ENCODE measurements at places on chromosomes 7 and 10.

DNA sequence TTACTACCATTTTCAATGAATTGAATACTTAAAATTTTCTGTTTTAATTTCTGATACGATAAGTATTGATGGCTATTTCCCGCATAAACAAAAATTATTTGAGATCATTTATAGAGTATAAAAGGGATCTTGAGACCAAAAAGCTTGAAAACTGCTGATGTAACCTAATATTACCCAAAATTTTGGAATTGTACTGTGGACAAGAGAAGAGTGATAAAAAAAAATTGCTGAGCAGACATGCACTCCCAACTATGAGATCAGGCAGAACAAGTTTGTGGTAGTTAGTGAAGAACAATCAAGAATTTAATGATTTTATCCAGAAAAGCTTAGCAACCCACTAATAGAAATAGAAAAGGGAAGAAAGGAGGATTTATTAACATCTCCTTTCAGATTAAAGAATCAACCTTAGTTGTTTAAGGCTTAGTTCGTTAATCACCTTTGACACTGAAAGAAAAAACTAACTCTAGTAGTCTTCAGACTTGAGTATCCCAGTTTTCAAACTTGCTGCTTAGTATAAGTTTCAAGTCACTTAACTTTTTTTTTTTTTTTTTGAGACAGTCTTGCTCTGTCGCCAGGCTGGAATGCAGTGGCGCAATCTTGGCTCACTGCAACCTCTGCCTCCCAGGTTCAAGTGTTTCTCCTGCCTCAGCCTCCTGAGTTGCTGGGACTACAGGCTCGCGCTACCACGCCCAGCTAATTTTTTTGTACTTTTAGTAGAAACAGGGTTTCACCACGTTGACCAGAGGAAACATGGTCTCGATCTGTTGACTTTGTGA is 50.6 kb upstream of the ZC3HAV1 start:
- no peak for DNase-seq

DNA sequence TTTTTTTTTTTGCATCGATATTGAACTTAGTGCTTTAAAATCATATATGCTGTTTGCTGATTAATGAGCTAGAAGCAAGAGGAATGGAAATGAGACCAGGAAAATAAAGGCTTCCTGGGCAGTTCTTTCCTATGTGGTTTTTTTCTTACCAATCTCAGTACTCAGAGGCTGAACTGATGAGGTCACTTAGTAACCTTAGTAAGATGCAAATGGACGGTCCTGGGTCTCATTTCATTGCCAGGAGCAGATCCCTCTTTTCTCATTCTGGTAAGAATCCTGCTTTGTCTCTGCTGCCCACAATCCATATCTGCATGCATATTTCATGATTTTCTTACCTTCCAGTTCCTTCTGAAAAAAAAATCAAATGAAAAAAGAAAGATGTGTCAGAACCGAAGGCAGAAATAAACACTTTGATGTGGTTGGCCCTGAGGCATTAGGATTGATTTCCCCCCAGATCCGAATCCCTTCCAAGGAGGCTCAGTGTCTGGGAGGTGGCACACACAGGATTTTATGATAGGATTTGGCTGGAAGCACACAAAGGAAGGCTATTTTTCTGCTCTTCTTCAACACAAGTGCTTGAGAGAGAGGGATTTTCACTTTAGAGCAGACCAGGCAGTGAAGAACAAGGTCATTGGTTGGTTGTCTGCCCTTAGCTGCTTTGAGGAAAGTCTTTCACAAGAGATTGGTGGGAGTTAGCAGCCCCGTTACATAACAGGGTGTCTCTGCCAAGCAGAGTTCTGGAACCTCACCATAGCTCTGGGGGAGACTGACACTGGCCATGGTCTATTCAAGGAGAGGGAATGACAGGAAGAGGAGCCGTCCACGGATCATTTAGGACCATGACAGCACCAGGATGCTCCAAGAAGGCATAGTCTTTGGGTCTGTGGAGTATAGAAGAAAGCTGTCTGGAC is 150.0 kb downstream of the CAMK1D start:
- no peak for DNase-seq

GRCh38 chr7:82669141-82669540 is 225.6 kb upstream of the CACNA2D1 start:
- DNase-seq = no peak

DNA sequence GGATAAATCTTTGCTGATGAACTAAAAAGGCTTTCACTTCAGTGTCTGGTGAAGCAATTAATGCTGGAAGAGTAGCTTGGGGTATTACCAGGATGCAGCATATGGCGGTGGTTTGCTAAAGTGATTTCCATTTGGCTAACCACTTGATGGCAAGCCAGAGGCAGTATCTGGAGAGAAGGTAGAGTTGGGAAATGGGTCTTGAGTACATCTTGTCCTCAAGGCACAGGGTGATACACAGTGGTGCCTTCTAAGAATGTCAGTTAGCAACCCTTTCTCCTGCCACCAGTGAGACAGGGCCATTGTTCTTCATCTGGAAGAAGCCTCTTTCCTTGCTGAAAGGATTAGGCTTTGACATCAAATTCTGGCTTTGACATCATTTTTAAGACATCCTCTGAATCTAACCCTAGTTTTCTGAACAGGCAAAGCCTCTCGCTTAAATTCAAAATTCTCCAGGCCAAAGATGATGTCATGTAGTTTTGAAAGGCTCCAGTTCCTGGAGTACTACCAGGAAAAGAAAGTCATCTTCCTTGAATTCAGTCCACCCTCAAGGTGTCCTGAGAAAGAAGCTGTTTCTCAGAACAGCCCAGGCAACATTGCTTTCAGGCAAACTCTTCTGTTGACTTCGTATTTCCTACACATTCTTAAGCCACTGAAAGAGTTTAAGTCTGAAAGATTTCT is 162.4 kb downstream of the ARID5B start:
- DNase-seq = no peak

GRCh38 chr7:69748530-69748929 is 150.3 kb downstream of the AUTS2 start:
- DNase-seq = no peak

GRCh38 chr10:100767422-100767775 is 22.0 kb downstream of the PAX2 start:
- DNase-seq = no peak

GRCh38 chr10:72173619-72174296 is 42.1 kb upstream of the ANAPC16 start:
- no peak for DNase-seq

DNA sequence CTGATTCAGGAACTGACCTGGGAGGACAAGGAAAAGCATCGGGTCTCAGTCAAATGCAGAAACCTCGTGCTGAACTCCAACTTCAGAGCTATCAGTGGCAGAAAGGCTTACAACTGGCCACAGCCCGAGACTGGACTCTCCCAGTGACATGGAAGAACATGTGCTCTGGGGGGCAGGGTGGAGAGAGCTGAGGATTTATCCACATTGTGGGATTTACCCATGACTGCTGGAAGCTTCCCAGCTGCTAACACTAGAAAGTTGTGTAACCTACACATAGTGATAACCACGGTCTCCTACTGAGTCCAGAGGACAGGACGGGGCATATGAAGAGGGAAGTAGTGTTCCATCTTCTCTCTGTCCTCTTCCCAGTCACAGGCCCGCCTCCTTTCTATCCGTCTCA is 103.4 kb downstream of the ITIH5 start:
- DNase-seq = no peak
